Activated T-helper 1 cell treated with anti-CD3 and anti-CD28 coated beads, Interleukin-12 subunit alpha, Interleukin-12 subunit beta, Interleukin-2, Interleukin-4 antibody, amounts not matched to agents 30 ng/mL and 10 ng/mL and 1 ng/mL, durations not matched to agents 14 hours and 24 hours and 36 hours (primary cell): ENCODE measurements at places on chromosomes 5 and 9. TPM values are rescaled to one million over a fixed set of nuclear protein-coding genes. Genes with fewer than 3 reads are reported as not detected.

DNA sequence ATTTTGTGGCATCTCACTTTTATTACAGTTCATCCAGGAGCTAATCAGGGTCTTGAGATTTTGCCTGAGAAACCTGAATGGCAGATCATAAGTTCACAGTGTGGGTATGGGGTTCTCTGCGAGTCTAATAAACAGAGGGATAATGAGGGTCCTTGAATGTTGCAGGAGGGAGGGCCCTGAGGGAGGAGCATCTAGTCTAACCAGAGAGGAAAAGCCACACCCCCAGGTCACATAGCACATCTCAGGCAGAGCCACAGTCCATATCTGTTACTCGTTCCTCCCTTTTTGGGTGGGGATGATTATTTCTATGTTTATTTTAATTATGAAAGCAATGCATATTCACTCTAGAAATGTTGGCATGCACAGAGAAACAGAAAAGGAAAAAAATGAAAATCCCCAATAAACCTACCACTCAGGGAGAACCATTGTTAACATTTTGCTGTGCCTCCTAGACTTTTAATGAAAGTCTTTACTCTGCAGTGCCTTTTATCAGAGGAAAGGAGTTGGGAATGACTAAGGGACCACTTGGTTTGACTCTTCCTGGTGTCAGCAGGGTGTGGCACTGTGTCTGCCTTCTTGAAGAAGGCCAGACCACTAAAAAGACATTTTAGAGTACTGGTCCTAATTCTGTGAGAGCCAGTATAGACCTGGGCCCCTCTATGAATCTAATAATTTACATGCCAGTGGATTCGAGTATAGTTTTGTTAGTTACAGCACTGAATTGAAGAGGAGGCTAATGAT is 2.8 kb downstream of the GALNT12 start:
- peaks cover 2% of the 10 kb centered on the region for H3K36me3 ChIP-seq
- no peak for DNase-seq
- H3K4me1 ChIP-seq = peaks cover 12% of the 10 kb centered on the region
- H3K27me3 ChIP-seq = peaks cover 43% of the 10 kb centered on the region
- H3K27ac ChIP-seq = no peak overlapping the region

GRCh38 chr5:139488260-139488659 is 5.7 kb upstream of the STING1 start:
- no peaks in the 10 kb centered on the region for H3K27me3 ChIP-seq
- no peak overlapping the region for H3K4me3 ChIP-seq
- H3K36me3 ChIP-seq = no peaks in the 10 kb centered on the region
- H3K27ac ChIP-seq = peak overlapping the region; percentile 49

The TNFSF15 gene
- 1.4 and 1.5 TPM in 2 replicates for total RNA-seq

DNA sequence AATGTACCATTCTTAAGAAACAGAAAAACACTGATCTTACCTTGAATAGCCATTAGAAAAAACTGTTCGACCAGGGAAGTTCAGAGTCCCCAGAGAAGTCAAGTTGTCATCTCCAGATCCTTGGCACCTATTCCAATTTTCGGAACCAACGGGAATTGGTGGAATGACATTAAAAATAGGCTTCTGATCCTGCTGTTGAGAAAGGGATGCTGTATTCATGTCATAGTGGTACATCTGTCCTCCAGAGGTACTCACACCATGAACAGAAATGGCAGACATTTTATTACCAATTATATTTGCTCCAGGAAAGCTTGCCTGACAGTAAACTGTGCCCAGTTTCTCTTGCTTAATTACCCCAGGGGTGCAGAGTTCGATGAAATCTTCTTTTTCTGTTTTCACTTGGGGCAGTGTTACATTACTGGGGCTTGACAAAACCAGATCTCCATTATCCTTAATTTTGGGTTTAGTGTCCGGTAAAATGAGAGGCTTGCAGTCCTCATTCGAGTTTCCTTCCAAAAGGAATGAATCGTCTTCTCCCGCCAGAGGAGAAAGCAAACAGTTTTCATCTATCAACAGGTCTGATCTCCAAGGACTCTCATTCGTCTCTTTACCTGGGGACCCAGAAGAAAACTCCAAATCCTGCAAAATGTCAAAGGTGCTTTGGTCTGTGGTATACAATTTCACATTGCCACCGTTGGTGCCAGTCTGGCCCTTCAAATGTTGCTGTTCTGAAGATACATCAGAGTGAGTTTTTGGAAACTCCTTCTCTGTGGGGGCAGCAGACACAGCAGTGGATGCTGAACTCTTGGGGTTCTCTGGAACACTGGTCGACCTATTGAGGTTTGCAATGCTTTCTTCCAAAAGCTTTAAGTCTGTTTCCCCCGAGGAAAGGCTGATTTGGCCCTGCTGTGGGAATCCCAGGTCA is 3.6 kb downstream of the NR3C1 start:
- H3K27me3 ChIP-seq = no peaks in the 10 kb centered on the region
- H3K4me3 ChIP-seq = peak overlapping the region; percentile 92
- no peak for DNase-seq
- peaks cover 39% of the 10 kb centered on the region for H3K36me3 ChIP-seq

The TTC33 gene
- total RNA-seq = 23.4 and 24.6 TPM in 2 replicates

DNA sequence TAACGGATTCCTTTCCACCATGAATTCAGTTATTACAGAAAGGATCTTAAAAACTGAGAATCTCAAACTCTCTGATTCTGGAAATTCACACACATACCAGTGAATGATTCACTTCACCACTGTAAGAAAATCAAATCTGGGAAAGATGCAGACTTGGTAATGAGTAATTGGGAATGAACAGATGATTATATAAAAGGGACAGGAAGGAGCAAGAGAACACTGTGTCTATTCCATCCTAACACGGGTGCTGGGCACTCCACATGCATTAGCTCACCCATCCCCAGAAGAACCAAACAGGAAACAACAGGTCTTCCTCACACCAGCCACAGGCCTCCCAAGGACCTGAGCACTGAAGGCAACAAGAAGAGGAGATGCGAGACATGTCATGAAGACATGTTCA is 74.8 kb upstream of the ZNF622 start:
- DNase-seq = no peak
- peaks cover 10% of the 10 kb centered on the region for H3K4me1 ChIP-seq
- H3K27ac ChIP-seq = no peak overlapping the region
- H3K4me3 ChIP-seq = no peak overlapping the region

- peak overlapping the region; percentile 9 for H3K4me3 ChIP-seq
- H3K36me3 ChIP-seq = no peaks in the 10 kb centered on the region
- peaks cover 10% of the 10 kb centered on the region for H3K27me3 ChIP-seq
- H3K27ac ChIP-seq = peak overlapping the region; percentile 56
- H3K4me1 ChIP-seq = peaks cover 32% of the 10 kb centered on the region
Measured at GRCh38 chr9:27365707-27366376, 68.9 kb upstream of the EQTN start.

- H3K27me3 ChIP-seq = peaks cover 44% of the 10 kb centered on the region
- H3K4me1 ChIP-seq = no peaks in the 10 kb centered on the region
- H3K4me3 ChIP-seq = no peak overlapping the region
- H3K36me3 ChIP-seq = no peaks in the 10 kb centered on the region
- no peak overlapping the region for H3K27ac ChIP-seq
Measured at GRCh38 chr9:109766351-109766750, 13.6 kb upstream of the PALM2AKAP2 start.

The SLC6A3 gene
- not detected in 2 replicates for total RNA-seq

- H3K36me3 ChIP-seq = no peaks in the 10 kb centered on the region
- H3K27ac ChIP-seq = no peak overlapping the region
- no peak for DNase-seq
- no peak overlapping the region for H3K4me3 ChIP-seq
Measured at GRCh38 chr5:136141561-136141960, 8.9 kb downstream of the SMAD5 start.

The SPEF2 gene
- total RNA-seq = 4.5 and 4.6 TPM in 2 replicates

The SPINK13 gene
- not detected in 2 replicates for total RNA-seq

- no peaks in the 10 kb centered on the region for H3K4me1 ChIP-seq
- H3K4me3 ChIP-seq = no peak overlapping the region
- H3K36me3 ChIP-seq = no peaks in the 10 kb centered on the region
- no peak overlapping the region for H3K27ac ChIP-seq
- no peaks in the 10 kb centered on the region for H3K27me3 ChIP-seq
Measured at GRCh38 chr9:114203410-114204140, 48.2 kb downstream of the COL27A1 start.

The C9orf43 gene
- 0.42 and 0.62 TPM in 2 replicates for total RNA-seq

The CER1 gene
- not detected in 2 replicates for total RNA-seq

DNA sequence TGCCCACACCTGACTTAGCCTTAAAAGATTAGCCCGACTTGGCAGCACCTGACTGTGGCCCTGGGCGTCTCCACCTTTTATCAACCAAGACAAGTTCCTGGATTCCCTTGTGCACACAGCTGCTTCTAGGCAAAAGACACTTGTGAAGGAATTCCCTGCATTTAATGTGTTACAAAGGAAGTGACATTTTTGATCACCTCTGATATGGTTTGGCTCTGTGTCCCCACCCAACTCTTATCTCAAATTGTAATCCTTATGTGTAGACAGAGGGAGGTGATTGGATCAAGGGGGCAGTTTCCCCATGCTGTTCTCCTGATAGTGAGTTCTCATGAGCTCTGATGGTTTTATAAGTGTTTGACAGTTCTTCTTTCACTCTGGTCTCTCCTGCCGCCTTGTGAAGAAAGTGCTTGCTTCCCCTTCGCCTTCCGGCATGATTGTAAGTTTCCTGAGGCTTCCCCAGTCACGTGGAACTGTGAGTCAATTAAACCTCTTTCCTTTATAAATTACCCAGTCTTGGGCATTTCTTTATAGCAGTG is 2.6 kb upstream of the CPEB4 start:
- no peak for DNase-seq
- H3K4me1 ChIP-seq = peaks cover 67% of the 10 kb centered on the region
- no peaks in the 10 kb centered on the region for H3K27me3 ChIP-seq
- peak overlapping the region; percentile 62 for H3K4me3 ChIP-seq
- H3K27ac ChIP-seq = peak overlapping the region; percentile 45

The GRIN1 gene
- 0.05 TPM in 2 replicates for total RNA-seq

The PITX1 gene
- total RNA-seq = 0.71 and 1.1 TPM in 2 replicates

The NADK2 gene
- total RNA-seq = 21.7 and 25.1 TPM in 2 replicates

The RETREG1 gene
- 22.4 and 22.5 TPM in 2 replicates for total RNA-seq

The PCSK5 gene
- total RNA-seq = 3.3 and 3.7 TPM in 2 replicates

The PDE8B gene
- 0.07 and 0.16 TPM in 2 replicates for total RNA-seq

The GPR150 gene
- 0.22 and 0.26 TPM in 2 replicates for total RNA-seq

DNA sequence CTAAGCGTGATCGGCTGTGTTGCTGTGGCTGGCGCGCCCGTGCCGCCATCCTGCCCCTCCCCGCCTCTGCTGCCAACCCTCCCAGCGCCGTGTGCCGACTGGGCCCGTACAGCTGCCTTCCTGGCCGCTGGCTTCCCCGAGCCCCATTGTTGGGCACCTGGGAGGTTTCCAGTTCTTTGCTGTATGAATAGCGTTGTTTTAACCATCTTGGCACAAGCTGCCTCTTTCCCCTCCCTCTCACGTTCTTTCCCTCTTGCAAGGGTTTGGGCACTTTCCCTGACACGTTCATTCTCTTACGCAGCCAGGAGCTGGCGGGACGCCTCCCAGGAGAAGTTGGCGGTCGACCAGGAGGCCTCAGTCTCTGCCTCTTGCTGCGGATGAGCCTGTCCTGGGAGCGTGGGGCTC is 43.1 kb upstream of the RXRA start:
- no peak overlapping the region for H3K4me3 ChIP-seq
- H3K27ac ChIP-seq = no peak overlapping the region
- H3K36me3 ChIP-seq = no peaks in the 10 kb centered on the region
- DNase-seq = no peak
- no peaks in the 10 kb centered on the region for H3K27me3 ChIP-seq
- H3K4me1 ChIP-seq = no peaks in the 10 kb centered on the region

GRCh38 chr5:113513384-113514288 is at the start of gene YTHDC2:
YTHDC2 (plus strand) TSS chr5:113513694; CDS start chr5:113513896, 202 bp downstream.
- H3K36me3 ChIP-seq = peaks cover 17% of the 10 kb centered on the region
- peak; percentile 82 for DNase-seq
- H3K27ac ChIP-seq = peak within 1 kb of the TSS; percentile 87

- peaks cover 7% of the 10 kb centered on the region for H3K4me1 ChIP-seq
- H3K27ac ChIP-seq = no peak overlapping the region
- DNase-seq = no peak
- H3K36me3 ChIP-seq = no peaks in the 10 kb centered on the region
Measured at GRCh38 chr5:31638345-31638744, 586 bp upstream of the PDZD2 start.

The TAF11L10 gene
- not detected in 2 replicates for total RNA-seq

The LCN15 gene
- total RNA-seq = not detected in 2 replicates

- no peak for DNase-seq
- no peaks in the 10 kb centered on the region for H3K36me3 ChIP-seq
- no peak overlapping the region for H3K4me3 ChIP-seq
- H3K27ac ChIP-seq = no peak overlapping the region
Measured at GRCh38 chr5:58834242-58835225, 251.7 kb downstream of the RAB3C start.

The SLC34A3 gene
- total RNA-seq = not detected in 2 replicates

The ZNF366 gene
- not detected in 2 replicates for total RNA-seq

The CYLC2 gene
- not detected in 2 replicates for total RNA-seq

The ZNF658 gene
- 1.9 and 2.5 TPM in 2 replicates for total RNA-seq

DNA sequence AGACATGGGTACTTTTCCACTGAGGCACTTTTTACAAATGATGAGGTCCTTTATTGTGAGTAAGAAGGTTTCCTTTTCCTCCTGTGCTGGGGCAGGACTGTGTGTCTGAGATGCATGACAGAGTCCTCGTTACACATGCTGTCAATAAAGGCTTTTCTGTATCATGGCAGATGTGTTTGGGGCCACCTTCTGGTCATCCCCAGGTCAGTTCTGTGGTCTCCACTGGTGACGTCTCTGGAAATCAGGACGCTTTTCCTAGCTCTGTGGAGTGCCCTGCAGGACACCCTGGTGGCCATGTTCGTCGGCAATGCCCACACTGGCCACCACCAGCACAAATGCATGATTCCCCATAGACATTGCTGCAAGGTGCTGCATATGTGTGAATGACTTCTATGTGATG is 2.8 kb downstream of the CMBL start:
- peaks cover 9% of the 10 kb centered on the region for H3K4me1 ChIP-seq
- no peak overlapping the region for H3K4me3 ChIP-seq
- no peak for DNase-seq
- no peak overlapping the region for H3K27ac ChIP-seq
